Posterior cingulate gyrus (tissue), 11 donors: ENCODE measurements at places on chromosomes 4 and X.

GRCh38 chrX:68842351-68842750 is 13.5 kb downstream of the EFNB1 start:
- DNase-seq: no peak

- DNase-seq: no peak
These were observed 87.7 kb downstream of the FAM53A start for GRCh38 chr4:1596393-1596792.

DNA sequence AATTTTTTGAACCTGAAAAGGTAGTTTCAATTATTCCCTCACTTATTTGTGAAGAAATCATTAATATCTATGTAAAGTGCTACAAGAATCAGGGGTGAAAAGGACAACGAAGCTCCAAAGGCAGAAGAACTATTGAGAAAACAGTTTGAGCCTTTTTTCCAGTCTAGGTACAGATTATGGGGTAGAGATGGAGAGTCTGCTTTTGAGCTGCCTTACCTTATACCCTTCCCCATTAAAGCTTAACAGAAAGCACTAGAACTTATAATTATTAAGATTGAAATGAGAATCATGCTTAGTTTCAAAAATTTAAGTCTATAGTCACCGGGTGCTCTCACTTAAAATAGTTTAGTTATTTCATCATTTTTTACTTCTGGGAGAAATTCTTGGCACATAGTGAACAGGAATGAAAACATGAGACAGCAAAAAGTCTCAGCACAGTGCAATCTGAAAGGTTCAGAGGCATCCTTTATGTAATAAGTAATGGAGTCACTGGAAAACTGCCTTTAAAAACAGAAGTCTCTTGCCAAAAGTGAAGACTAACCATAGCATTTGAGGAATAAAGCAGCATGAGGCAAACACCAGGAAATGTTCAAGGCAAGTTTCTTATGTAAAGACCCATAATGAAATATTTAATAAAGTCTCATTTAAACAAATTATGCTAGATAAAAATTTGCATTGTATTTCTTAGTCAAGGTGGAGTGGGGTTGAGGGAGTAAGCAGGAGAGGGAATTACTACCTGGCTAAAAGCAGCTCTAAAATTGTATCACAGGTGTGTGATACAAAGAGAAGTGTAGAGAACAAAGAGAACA is 5.1 kb upstream of the DCLK2 start:
- DNase-seq: no peak

GRCh38 chr4:27267339-27267969 is 406.8 kb downstream of the STIM2 start:
- DNase-seq: no peak

DNA sequence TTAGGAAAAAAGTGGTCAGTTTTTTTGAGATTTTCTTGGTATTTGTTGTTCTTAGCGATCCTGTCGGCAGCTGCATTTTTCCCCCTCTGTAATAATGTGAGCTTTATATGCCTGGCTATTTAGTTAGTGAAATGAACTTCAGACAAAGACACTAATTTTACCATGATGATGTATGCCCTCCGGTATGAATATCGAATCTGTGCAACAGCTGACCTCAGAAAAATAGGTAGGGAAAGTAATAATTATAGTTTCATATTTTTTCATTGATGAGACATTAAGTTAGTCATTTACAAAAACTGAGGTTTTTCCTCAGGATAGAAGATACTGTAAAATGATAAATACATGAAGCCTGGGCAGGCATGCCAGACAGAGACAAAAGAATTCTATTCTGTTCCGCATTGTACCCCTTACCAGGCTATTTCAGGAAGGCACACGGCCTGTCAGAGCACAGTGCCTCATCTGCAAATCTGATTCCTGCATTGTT is 155.8 kb downstream of the SHROOM3 start:
- DNase-seq: no peak

- no peak for DNase-seq
These were observed 30.2 kb downstream of the BEND4 start for GRCh38 chr4:42122237-42122636.

GRCh38 chr4:53844551-53844950 is 219.9 kb downstream of the CHIC2 start:
- DNase-seq: no peak

DNA sequence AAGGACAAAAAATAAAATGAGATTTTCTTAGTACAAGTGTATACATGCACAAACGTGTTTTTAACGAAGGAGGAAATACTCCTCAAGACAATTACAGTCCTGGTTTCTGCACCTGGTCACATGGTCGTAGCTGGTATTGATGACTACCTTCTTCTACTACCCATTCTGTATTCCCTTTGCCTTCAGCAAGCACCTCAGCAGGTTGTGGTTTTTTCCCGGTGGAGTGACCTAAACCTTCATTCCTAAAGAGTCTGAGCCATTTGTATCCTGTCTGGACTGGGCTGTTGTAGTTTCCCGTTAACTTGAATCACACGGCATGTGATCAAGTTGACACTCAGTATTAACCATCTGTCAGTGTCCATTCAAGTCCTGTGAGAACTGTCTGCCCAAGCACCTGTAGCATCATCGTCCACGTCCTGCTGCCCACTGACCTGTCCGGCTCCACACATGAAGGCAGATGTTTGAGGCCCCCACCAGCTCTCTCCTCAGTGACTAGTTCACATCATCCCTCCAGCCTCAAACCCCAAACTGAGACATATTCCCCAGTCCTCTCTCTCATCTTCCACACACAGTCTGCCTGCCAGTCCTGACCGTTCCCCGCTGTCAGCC is 31.1 kb upstream of the TBC1D14 start:
- no peak for DNase-seq

DNA sequence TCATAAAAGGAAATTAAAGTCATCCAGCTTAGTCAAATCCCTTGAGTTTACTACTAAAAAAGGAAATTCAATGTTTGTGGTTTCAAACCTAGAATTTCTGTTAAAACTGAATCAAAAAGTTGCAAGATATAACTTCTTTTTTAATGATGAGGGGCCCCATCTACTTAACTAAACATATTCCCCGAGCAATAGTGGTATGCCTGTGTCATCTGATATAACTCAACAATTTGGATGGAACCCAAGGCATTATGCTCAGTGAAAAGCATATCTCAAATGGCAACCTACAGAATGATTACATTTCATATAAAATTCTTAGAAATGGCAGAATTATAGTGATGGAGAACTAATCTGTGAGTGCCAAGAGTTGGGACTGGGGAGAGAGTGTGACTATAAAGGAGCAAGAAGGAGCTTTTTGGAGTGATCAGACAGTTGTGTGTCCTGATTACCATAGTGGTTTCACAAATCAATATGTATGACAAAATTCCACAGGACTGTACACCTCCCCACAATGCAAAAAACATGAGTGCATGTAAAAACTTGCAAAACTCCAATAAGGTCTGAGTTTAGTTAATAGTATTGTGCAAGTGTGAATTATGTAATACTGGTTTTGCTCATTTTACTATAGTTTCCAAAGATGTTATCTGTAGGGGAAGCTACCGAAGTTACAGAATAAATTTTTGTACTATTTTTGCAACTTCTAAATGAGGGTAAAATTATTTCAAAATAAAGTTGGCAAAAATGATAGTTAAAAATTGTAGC is 323.2 kb downstream of the ARHGAP24 start:
- DNase-seq: no peak

DNA sequence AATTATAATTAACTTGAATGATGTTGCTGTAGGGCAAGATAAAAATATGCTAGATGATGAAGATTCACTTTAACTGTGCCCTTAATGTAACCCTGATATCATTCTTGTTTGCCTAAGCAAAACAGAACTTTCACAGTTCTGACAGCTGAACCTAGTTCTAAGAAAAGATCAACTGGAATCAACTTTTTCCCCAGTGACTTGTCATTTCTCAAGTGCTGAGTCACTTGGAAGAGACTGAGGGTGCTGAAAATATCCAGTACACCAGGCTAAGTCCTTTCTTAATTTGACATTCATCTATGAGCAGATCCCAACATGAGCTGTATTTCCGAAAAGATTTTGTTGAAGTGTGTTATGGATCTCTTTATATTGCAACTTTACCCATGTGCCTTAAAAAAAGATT is 140.4 kb downstream of the MID1IP1 start:
- no peak for DNase-seq

DNA sequence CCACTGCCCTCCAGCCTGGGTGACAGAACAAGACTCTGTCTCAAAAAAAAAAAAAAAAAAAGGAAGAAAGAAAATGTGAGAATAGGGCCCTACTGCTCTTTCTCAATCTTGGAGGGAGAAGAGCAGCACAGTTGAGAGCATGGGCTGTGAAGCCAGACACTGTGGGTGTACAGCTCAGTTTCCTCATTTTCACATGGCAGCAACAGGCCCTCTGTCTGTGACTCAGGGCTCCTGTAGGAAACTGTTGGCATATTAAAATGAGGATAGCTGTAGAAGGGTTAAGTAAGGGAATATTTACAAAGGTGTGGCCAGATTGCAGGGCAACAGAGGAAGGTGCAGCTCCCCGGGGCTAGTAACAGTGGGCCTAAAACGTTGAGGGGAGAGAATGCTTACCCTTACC is 3.4 kb downstream of the AKAP14 start:
- DNase-seq: no peak

DNA sequence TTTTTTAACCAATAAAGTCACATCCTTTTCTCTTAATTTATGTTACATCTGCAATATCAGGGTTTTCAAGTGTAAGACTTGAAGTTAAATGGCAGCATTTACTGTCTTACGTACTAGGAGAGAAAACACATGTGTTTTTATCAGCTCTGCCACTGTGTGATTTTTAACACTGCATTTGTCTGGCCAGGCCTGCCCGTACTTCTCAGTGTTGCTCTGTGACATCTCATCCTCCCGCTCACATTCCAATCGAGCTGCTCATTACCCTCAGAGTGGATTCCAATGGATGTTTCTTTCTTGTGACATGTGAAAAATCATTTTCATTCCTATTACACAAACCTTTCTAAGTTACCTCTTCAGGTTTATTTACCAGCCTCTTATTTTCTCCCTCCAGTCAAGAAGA is 420.3 kb downstream of the FAT4 start:
- no peak for DNase-seq

DNA sequence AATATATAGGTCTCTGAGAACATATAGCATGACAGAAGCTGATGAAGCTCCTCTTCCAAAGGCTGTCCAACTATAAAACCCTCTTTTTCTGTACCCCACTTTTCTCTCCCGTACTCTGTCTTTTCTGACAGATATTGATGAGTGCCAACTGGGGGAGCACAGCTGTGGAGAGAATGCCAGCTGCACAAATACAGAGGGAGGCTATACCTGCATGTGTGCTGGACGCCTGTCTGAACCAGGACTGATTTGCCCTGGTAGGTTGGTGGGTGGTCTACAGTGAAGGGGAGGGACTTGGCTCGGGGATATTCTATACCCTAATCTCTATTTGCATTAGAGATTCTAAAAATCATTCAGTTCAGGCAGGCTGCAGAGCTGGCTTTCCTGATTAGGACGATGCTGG is 80.4 kb downstream of the EGF start:
- no peak for DNase-seq

DNA sequence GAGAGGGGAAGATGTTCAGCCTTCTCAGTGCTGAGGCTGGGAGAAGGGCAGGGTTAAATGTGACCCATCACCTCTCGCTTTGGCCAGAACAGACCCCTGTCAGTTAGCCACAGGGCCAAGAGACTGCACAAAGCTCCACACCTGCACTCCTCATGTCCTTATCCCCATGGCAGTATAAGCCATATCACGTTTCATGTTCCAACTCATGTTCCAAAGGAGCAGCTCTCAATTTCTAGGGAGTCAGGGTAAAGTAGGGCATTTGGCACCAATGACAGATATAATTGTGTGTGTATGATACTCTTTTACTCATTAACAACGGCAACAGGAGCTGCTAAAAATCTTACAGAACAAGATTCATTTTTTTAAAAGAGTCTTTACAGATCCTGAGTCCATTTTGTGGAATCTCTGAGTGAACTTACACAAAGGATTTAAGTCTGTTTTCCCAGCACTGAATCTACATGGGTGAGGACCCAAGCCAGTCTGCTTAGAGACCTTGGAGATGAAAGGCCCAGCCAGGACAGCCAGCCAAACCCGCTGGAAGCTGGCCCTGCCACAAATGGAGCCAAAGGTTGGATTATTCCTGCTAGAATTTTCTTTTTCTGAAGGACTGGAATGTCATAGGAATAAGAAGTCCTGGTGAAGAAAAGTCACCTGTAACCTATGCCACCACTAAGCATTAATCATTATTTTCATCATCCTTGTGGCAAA is 129.1 kb upstream of the SMAD1 start:
- no peak for DNase-seq

GRCh38 chrX:10077425-10078188 is 79.2 kb upstream of the CLCN4 start:
- no peak for DNase-seq

- DNase-seq: no peak
These were observed 647.4 kb upstream of the GALNT7 start for GRCh38 chr4:172521248-172521647.

DNA sequence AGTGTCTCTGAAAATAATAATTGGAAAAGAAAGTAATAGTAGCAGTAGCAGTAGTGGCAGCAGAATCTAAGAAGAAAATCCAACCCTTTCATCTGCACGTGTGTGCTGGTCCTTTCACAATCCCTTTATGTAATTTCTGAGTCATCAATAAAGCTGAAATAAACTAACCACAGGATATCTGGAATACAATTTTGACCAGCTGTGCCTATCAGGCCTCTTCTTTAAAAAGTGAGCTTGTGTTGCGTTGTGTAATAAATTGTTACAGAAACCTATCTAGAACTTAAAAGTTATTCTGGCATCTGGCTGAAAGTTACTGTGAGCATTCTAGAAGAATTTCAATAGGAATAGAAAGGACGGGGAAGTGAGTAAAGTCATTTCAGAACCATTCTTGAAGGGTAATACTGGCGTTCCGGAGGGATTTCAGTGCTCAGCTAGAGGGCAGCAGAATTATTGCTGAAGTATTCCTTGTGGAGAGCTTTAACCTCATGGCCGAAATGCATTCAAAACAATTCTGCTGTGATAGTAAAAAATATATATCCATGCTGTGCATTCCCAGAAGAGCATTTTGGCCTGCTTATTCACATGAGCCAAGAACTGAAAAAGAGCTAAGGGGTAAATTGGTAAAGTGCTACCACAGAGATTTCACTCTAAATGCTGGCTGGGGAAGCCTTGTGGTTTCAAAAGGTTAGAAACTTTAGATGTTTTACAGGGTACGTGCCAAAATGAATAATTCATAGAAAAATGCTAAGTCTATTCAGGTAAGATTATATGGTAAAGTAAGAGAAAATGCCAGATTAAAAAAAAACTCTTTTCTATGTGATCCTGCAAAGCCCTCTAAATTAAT is 260.6 kb downstream of the NKX6-1 start:
- DNase-seq: no peak

GRCh38 chrX:28223991-28224390 is 242.7 kb upstream of the DCAF8L1 start:
- no peak for DNase-seq

DNA sequence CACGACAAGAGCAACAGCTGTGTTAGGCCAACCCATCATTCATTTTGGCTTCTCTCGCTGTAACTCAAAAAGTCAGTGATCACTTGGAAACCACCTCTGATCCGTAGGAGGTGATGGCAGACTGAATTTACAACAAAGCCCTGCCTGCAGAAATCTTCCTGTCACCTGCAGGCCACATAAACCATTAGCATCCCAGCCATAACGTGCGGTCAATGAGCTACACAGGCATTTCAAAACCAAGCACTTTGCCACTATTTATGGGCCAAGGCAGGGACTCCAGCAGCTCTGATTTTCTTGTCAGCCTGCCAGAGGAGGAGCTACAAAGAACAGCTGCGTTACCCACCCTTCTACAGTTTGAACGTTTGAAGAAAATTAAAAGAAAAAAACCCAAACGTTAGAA is 228.1 kb upstream of the PPARGC1A start:
- no peak for DNase-seq
